ENCODE measurements at places on chromosomes 1 and 21.

- no peak for DNase-seq
These were observed 253.8 kb downstream of the PCP4 start for GRCh38 chr21:40120940-40121575.

- DNase-seq, result no peak
These were observed 323.5 kb downstream of the SIPA1L2 start for GRCh38 chr1:232306269-232306961.

- no peak for DNase-seq
These were observed 12.7 kb upstream of the HYI start for GRCh38 chr1:43466403-43466802.

GRCh38 chr1:206905295-206906164 is 8.3 kb downstream of the IL24 start:
- DNase-seq, result no peak

DNA sequence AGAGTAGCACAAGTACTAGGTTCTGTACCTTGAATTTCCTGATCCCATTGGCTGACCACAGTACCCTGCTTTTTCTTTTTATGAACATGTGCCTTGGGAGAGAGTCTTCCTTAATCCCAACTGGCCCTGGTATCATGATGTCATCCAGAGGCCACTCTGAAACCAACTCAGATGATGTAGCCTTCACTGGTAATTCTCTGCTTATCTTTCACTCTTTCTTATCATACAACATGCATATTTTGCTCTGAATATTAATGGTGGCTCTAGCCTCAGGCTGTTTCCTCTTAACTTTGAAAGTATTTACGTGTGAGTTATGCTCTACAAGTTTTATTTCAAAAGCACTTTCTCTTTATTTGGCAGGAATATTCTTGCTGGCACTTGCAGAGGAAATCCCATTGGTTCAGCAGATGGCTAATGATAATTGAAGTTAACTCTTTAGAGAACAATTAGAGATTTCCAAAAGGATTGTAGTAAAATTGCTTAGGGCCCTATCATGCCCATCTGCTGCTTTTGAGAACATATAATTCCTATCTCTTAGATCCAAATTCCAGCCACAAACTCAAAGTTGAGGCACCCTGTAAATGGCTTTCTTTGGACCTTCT is 86.1 kb downstream of the PTGER3 start:
- DNase-seq, result no peak

DNA sequence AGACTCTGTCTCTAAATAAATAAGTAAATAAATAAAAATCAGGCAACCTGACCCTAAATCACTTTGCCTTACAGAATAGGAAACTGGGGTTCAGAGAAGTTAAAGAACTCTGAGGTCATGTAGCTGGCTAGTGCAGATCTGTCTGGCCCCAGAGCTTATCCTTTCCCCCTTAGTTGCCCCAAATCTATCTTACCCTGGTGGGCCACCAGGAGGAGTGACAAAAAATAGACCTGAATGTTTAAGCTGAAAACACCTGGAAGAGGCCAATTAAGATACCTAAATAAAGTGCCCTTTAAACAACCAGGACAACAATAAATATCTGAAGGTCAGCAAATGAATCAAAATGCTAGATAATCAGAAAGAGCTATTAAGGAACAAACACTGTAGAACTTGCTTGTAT is 59.7 kb downstream of the TEX35 start:
- DNase-seq, result no peak

Data from dorsolateral prefrontal cortex (tissue), 122 donors.